ENCODE measurements at places on chromosomes 16 and 17. TPM values are rescaled to one million over a fixed set of nuclear protein-coding genes. Genes with fewer than 3 reads are reported as not detected.

DNA sequence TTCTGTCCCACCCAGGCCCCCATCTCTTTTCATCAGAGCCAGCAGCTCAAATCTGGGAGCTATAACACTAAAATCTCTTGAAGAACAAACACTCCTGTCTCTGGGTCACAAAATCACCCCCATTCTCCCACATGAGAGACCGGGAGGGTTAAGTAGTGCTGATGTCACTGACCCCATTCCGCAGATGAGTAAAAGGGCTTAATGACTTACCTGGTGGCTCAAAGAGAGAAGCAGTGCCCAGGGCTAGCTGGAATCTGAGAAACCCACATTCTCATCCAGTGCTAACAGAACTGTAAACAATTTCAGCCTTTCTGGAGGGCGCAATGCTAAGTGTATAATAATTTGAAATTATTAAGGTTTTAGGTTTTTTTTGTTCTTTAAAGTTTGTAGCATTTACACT lies 26.3 kb upstream of the LHX1 start:
- no peak for DNase-seq

DNA sequence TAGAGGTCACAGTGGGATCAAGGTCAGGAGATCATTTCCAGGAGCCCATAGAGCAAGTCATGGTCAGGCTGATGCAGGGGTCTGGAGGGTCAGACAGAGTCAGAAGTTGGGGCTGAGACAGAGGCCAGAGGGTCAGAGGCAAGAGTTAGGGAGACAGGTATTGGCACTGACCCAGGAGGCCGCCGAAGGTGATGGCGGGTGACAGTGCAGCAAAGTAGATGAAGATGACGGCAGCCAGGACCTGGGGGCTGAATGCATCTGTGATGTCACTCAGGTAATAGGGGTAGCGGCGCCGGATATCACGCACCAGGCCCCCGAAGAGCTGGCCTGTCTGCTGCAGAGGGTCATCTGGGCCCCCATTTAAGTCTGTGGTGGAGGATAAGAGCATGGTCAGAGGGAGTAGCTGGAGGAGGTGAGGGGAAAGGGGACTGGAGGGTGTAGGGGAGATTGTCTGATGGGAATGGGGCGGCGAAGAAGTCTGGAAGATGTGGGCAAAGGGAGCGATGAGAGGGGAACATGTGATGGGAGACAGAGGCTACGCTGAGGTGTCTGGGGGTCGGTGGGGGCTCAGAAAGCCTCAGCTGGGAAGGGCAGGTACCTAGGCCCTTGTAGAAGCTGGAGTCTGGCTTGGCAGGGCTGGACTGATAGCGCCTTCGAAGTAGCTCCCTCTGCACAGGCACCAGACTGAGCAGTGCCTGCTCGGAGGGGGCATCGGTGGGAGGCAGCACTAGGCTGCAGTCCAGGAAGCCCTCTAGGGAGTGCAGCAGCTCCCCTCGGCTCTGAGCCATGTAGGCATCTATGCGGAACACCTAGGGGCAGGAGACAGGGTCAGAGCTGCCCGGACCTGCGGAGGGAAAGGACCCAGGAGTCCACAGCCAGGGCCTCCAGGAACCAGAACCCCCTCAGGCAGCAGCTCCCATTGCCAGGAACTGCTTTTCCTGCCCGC lies 9.8 kb downstream of the SLC4A1 start:
- no peak for DNase-seq

- DNase-seq = peak; percentile 12
Measured at GRCh38 chr17:29592850-29593551, at the start of gene ANKRD13B. ANKRD13B (plus strand) TSS chr17:29593132; CDS start chr17:29593622, 490 bp downstream.

GRCh38 chr16:2214719-2214968 lies at the start of gene PGP:
PGP (minus strand) TSS chr16:2214840; CDS start chr16:2214777, 63 bp downstream.
- no peak for DNase-seq

DNA sequence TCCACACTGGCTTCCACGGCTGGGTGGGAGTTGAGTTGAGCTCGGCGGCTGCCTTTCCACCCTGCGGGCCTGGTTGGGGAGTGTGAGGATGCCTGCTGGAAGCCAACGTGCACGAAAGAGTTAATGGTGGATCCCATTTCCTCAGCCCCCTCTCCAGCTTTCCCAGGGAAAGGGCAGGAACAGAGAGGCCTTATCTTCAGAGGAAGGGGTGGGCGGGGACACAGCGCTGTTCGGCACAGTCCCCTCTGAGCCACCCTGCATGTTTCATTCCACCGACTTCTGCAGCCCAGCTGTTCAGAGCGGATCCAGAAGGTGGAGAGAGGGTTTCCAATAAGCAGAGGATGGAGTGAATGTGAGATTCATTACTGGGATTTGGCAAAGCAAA lies 295.3 kb downstream of the SEC14L1 start:
- DNase-seq = peak; percentile 88

DNA sequence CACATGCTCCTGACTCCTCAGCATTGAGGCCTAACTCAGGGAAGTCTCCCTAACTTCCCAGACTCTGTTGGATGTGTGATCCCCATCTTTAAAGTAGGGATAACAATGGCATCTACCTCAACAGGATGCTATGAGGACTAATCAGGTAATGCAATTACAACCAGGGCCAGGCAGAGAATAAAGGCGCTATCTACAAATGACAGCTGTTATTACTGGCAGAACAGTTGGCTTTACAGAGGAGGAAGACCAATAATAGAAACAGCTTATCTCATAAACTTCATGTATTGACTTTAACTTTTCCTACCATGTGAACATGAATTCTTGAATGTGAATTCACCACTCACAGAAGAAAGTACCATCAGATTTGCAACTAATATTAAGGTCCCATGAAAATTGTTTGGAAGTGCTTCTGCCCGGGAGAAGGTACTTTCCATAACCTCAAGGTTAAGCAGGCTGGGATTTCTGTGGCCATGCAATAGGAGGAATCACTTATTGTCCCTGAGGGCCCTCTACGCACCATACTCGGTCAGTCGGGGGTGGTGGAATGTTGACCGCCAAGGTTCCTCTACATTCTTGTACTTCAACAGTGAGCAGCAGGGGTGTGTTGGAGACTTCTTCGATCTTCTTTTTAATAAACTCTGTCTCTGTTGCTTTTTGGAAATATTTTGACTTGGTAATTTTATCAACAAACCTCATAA lies 22.6 kb upstream of the ERN1 start:
- DNase-seq = no peak

GRCh38 chr16:83113317-83113716 lies 486.5 kb downstream of the CDH13 start:
- DNase-seq = peak; percentile 63

DNA sequence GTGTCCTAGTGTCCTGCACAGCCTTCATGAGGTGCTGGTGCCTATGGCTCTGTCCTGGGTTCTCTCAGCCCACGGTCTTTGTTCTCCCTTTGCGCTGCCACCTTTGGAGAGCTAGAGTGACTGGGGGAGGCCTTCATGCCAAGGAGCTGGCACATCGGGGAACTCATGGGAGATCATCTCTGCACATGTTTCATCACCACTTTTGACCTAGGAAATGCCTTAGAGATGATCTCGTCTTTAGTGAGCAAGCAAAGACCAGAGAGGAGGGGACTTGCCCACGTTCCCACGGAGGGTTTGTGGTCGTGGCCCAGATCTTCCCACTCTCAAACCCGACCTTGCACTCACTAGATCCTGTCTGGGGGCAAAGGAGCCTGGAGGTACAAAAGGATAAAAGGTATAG lies 23.5 kb downstream of the TBX4 start:
- DNase-seq = no peak

DNA sequence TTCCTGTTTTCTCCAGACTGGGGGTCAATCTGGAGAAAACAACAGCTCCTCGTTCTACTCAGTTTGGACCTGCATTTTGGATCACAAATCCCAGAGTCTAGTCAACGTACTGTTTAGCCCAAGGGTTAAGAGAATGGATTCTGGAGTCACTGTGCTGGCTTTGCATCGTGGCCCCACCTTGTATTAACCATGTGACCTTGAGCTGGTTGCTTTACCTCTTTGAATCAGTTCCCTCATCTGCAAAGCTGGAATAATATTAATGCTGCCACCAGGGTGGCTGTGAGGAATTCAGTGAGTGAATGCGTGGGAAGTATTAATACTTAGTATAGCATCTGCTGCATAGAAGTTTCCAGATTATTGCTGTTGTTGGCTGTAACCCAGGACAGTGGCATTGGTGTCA lies 11.3 kb upstream of the DHRS7C start:
- DNase-seq = no peak

- no peak for DNase-seq
Measured at GRCh38 chr16:21971856-21972255, 18.7 kb downstream of the UQCRC2 start.

The ESRP2 gene
- 0.11 TPM for total RNA-seq

The KRTAP16-1 gene
- not detected for total RNA-seq

The FOXF1 gene
- total RNA-seq = not detected

The C1QTNF8 gene
- total RNA-seq = not detected

The TOM1L1 gene
- 54.8 TPM for total RNA-seq
